ENCODE measurements at places on chromosomes 3 and 15.

DNA sequence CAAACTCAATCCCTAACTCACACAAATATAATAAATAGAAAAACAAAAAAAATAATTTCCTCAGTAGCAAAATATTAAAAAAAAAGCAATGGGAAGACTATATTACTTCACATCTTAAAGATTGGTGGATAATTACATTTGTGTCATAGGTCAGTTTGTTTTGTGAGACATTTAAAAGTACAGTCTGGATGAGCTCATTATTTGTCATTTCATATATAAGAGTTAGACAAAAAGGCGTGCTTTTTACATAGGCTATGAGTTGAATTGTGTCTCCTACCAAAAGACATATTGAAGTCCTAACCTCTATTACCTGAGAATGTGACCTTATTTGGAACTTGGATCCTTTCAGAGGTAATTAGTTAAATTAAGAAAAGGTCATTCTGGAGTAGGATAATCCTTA lies 710.1 kb upstream of the CBLB start:
- DNase-seq = no peak

GRCh38 chr15:66294157-66294931 lies 976 bp downstream of the DIS3L start:
- DNase-seq = peak; percentile 23

- no peak for DNase-seq
Measured at GRCh38 chr3:138463724-138464490, 29.5 kb downstream of the ESYT3 start.

- no peak for DNase-seq
Measured at GRCh38 chr3:187024536-187025226, 94.4 kb downstream of the ST6GAL1 start.

- no peak for DNase-seq
Measured at GRCh38 chr3:124963755-124964154, 29.2 kb upstream of the MUC13 start.

DNA sequence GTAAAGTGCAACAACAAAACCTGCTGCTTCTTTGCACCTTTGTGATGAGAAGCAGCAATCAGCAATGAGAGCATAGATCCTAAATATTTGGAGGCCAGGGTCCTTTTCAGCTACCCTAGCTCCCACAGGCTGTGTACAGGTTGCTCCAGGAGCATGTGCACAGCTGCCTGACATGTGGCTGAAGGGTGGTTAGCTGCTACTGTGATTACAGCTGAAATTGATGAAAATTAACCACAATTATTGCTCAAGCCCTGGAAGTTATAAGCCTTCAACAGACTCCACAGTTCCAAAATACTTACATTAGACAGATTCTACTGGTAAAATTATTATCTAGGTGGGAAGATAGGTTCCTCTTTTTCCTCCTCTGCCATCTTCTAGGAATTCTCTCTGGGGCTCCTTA lies 28.5 kb downstream of the COMMD2 start:
- DNase-seq = no peak

DNA sequence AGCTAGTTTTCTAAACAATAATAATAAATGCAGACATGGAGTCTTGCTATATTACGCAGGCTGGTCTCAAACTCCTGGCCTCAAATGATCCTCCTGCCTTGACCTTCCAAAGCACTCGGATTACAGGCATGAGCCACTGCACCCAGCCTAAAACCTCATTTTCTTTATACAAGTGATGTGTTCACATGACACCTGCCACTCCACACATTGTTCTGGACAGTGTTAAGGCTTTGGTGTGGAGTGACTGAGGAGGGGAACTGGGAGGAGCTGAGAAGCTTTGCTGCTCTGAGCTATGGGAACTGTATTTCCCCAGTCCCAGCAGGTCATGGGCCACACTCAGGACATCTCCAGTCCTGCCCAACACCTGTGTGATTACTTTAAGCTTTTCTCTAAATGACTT lies 380.0 kb downstream of the LRTM1 start:
- DNase-seq = no peak

GRCh38 chr3:172776049-172776717 lies 25.7 kb downstream of the ECT2 start:
- DNase-seq = no peak

- no peak for DNase-seq
Measured at GRCh38 chr3:23981136-23981535, 36.0 kb downstream of the NR1D2 start.

- no peak for DNase-seq
Measured at GRCh38 chr3:149026718-149027117, 35.4 kb downstream of the GYG1 start.

- no peak for DNase-seq
Measured at GRCh38 chr3:31999907-32000439, 18.4 kb downstream of the ZNF860 start.

- DNase-seq = no peak
Measured at GRCh38 chr3:101184111-101184510, 136.3 kb downstream of the IMPG2 start.

DNA sequence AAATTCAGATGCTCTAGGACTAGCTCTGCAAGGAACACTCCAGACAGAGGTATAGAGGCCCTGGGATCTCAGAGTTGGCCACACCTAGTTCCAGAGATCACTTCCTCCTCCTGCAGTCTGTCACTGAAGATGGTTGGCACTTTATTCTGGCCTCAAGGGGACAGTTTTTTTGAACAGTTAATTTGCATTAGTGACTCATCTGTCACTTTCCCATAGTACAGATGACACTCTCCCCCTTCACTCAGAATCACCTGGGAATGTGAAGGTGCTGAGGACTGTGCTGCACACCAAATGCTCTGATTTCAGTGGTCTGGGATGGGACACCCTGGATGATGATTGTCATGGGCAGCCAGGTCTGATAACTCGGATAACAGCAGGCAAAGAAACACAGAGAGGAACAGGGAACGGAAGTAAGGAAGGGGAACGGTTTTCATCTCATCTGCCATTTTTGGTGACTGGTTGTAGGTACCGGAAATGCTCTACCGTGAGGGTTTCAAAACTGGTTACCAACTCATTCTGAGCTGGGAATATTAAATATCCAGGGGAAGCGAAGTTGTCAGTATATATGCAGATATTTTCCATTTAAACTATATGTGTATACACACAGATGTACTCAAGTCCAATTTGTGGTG lies 232.5 kb upstream of the ST8SIA2 start:
- DNase-seq = no peak

GRCh38 chr3:53900666-53901331 lies 9.1 kb upstream of the SELENOK start:
- no peak for DNase-seq

GRCh38 chr3:124856677-124857076 lies 30.5 kb downstream of the ITGB5 start:
- DNase-seq = no peak

- no peak for DNase-seq
Measured at GRCh38 chr15:70336425-70337009, 238.8 kb upstream of the TLE3 start.

DNA sequence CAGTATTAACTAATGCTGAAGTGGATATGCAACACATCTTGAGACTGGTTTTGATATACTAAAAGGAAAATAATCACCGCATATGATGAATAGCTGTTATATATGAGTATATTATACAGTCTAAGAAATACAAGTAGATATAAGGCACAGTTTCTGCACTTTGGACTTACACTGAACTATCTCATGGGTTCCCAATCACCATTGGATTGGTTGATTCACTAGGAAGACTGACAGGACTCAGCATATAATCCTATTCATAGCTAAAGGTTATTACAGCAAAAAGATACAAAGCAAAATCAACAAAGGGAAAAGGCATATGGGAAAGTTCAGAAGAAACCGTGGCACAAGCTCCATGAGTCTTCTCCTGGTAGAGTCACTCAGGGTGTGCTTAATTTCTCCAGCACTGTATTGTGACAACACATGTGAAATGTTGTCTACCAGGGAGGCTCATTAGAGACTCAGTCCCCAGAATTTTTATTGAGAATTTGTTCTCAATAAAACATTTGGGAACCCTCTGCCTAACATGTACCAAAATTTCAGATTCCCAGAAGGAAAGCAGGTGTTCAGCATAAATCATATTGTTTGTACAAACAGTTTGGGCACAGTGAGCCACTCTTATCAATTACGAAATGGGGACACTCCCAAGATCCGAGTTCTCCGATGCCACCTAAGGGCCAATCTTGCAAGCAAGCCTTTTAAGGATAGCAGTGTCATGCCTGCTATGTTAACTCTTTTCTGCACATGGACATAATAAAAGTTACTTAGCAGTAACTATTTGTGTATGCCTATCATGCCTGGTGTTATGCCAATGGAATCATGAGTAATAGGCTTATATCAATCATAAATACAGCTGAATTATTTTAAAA lies 26.8 kb downstream of the CMC1 start:
- DNase-seq = peak; percentile 8

GRCh38 chr15:51387699-51388041 lies 46.2 kb downstream of the GLDN start:
- no peak for DNase-seq

DNA sequence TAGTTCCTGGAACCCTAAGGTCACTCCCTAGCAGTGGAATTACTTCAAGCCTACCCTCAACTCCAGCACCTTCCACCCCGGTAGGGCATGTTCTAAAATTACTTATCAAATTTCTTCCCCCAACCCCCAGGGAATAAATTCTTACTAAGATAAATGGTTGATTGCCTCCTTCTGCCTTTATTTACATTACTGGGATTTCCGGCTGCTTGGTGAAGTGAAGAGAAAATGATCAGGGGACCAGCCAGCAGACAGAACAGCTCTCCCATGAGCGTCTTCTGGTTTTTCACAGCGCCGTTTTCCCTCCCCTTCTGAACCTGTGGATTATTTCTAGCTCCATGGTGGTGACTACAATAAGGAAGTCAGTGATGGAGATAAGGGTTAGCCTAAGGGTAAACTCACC lies 521.5 kb upstream of the PPP2R3A start:
- DNase-seq = no peak

GRCh38 chr3:58158442-58159153 lies 52.2 kb downstream of the DNASE1L3 start:
- no peak for DNase-seq

GRCh38 chr3:133747907-133748639 lies 1.9 kb downstream of the TF start:
- DNase-seq = peak; percentile 49

- DNase-seq = no peak
Measured at GRCh38 chr3:157226173-157226847, 66.4 kb upstream of the CCNL1 start.

DNA sequence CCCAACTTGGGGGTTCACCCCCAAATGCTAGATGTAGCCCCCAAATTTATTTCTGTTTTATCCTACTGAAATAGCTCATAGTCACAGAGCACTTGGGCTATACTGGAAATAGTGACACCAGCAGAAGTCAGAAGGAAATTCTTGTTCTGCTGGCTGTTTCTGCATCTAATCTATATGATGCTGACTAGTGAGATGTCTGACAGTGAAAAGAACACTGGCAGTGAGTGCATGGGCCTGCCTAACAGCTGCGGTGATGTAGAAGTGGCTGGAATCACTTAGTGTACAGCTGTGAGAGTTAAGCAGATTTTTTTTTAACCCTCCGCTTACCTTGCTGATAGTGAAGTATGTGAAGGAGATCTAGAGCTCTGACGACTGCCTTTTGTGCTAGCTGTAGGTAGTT lies 14.0 kb downstream of the TTC14 start:
- no peak for DNase-seq

- peak; percentile 71 for DNase-seq
Measured at GRCh38 chr15:101168463-101168824, 83.4 kb downstream of the CHSY1 start.

GRCh38 chr3:119033393-119034255 lies 1.0 kb downstream of the IGSF11 start:
- DNase-seq = no peak

DNA sequence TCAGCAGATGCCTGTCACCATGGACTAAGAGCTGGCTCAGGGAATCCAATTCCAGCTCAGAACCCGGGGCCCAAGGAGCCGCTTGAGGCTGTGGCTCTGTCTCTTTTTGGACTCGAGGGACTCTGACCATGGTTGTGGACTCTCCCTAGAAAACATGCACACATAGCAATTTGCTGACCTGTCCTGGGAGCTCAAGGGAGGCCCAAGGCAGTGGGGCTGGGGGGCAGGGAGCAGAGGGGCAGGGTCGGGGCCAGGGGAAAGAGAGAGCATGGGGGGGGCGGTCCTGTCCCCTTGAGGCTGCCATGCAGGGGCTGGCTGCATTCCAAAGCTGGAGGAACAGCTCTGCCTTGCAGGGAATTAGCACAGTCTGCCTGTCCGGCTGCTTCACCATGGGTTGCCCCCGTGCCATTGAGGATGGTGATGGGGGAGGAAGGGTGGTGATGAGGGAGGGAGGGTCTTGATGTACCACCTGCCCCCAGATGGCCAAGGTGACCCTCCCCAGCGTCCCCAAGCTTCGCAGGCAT lies 190.1 kb downstream of the GOLGA6L6 start:
- peak; percentile 36 for DNase-seq

DNA sequence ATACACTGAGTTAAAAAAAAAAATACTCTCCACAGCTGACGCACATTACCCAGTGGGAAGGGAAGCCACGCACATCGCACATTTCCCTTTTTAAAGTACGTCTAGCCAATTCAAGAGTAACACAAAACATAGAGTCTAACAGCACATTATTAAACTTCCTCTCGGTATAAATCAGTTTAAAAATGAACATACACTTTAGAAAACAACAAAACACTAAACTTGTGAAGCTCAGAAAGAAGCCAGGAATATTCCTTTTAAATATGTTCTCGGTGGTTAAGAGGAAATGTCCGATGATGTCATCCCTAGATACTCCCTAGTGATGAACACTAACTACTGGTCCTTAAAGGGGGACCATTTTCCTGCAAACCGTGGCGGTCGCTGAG lies 721 bp downstream of the MYEF2 start:
- DNase-seq = peak; percentile 40

DNA sequence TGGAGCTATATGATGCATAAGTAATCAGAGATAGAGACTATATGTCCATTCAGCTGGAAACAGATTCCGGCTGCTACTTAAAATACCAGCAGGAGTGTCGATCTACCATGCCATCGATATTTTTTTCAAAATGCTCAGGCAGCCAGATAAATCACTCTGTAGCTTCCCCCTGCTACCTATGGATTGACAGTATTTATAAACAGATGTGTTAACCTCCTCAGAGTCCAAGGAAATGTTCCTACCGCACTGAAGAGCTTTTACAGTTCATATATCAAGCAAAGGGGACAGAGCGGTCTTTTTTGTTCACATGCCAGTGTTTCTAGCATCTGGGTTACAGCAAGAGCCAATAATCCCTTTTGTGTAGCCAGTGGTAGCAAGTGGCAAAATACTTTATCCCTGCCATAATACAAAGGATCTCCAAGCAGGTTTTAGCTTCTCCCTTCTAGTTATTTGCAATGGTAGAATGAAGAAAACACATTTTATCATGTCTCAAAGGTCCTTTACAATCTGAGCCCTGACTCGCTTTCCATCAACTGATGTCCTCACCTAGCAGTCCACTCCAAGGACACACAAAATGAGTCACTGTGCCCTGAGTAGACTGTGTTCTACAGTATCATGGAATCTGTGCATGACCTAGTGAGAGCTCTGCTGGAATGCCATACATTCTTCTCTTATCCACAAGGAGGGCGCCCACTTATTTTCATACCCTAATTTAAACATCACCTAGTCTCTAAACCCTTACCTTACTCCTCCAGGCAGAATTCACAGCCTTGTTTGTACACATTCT lies 507.0 kb downstream of the TBL1XR1 start:
- no peak for DNase-seq

GRCh38 chr3:125350597-125350996 lies 24.5 kb downstream of the ZNF148 start:
- no peak for DNase-seq

GRCh38 chr3:41050144-41050543 lies 149.2 kb upstream of the CTNNB1 start:
- DNase-seq = no peak
